ENCODE measurements at places on chromosomes 1 and 21. TPM values are rescaled to one million over a fixed set of nuclear protein-coding genes. Genes with fewer than 3 reads are reported as not detected.

The GJA5 gene
- total RNA-seq = 11.0 TPM

The CACNA1E gene
- not detected for total RNA-seq

The ADORA1 gene
- not detected for total RNA-seq

The IFI44 gene
- 18.1 TPM for total RNA-seq

The GOLT1A gene
- not detected for total RNA-seq

The ARHGEF10L gene
- 0.95 TPM for total RNA-seq

The MEGF6 gene
- total RNA-seq = 49.2 TPM

The AMY2A gene
- not detected for total RNA-seq

The C8B gene
- total RNA-seq = not detected

The KRTAP20-1 gene
- not detected for total RNA-seq

The WLS gene
- 128 TPM for total RNA-seq

The MIXL1 gene
- not detected for total RNA-seq

The EFCAB14 gene
- 44.2 TPM for total RNA-seq

The WNT2B gene
- 1.9 TPM for total RNA-seq

The SLC16A4 gene
- 15.3 TPM for total RNA-seq

The C1orf21 gene
- total RNA-seq = 23.8 TPM

The CDC7 gene
- total RNA-seq = 5.6 TPM

The FOXO6 gene
- 0.53 TPM for total RNA-seq

The SVBP gene
- total RNA-seq = 11.3 TPM

The COL8A2 gene
- 3.7 TPM for total RNA-seq

The OR2T4 gene
- not detected for total RNA-seq

The ARHGEF16 gene
- 0.35 TPM for total RNA-seq

The KRTAP7-1 gene
- total RNA-seq = not detected

The FCER1G gene
- total RNA-seq = 0.26 TPM

The LDLRAD2 gene
- total RNA-seq = not detected

The OR2T2 gene
- total RNA-seq = not detected

The IL23R gene
- total RNA-seq = not detected

The FCRL1 gene
- total RNA-seq = not detected

The DNAH14 gene
- total RNA-seq = 1.9 TPM

The EVA1C gene
- 23.6 TPM for total RNA-seq

The ANXA9 gene
- not detected for total RNA-seq

The DYRK3 gene
- 13.4 TPM for total RNA-seq

The MYBPHL gene
- not detected for total RNA-seq

The NEGR1 gene
- total RNA-seq = 12.4 TPM

The CAMTA1 gene
- 54.0 TPM for total RNA-seq

The SRGAP2B gene
- total RNA-seq = 73.1 TPM

The CYP4X1 gene
- 1.6 TPM for total RNA-seq

The OR2T35 gene
- not detected for total RNA-seq

The GJA4 gene
- total RNA-seq = 29.6 TPM

The HSD3B1 gene
- total RNA-seq = not detected

The THEM5 gene
- total RNA-seq = not detected

The MAP1LC3C gene
- total RNA-seq = 0.11 TPM

The IVL gene
- under 0.01 TPM for total RNA-seq

The PHC2 gene
- 80.6 TPM for total RNA-seq

The NMNAT2 gene
- total RNA-seq = 0.14 TPM

The SAMD13 gene
- 2.6 TPM for total RNA-seq

The SON gene
- total RNA-seq = 128 TPM

The DCDC2B gene
- total RNA-seq = not detected

The KRTAP11-1 gene
- total RNA-seq = not detected

The PBX1 gene
- total RNA-seq = 4.8 TPM

The TDRD5 gene
- not detected for total RNA-seq

The CCDC190 gene
- 3.8 TPM for total RNA-seq

The GMEB1 gene
- 12.7 TPM for total RNA-seq

All from pulmonary artery endothelial cell (primary cell).